ENCODE measurements at places on chromosomes 3 and 15.

GRCh38 chr3:5013021-5013906 lies 34.0 kb downstream of the BHLHE40 start:
- DNase-seq = no peak

- DNase-seq = no peak
Observed at GRCh38 chr3:72798552-72799195, 49.6 kb downstream of the SHQ1 start.

DNA sequence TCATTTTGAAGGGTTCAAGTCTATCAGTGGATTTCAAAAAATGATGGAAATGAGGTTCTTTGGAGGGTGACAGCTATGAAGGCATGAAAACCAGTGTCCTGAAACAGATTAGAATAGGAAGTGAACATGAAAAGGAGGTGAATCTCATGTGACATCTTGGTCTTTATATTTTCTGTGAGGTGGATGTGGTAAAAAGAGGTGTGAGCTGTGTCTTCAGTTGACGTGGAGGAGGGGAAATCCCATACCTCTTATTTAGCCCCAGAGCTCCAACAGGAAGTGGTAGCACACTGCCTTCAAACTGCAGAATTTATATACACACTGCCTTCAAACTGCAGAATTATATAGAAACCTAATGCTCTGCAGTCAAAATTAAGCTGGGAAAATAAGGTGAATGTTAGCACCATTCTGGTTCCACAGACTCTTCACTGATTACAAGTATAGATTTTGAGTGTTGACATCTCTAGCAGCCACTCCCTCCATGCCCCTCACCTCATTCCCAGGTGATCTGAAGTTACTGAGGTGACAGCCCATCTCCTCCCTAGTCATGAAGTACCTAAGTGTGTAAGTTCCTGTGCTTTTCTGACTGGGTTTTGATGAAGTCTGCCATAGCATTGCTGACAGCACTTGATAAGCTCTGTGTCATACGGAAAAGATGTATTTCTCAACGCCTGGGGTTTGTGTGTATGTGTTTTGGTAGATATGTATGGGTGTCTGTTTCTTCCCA lies 2.7 kb downstream of the RAB8B start:
- no peak for DNase-seq

DNA sequence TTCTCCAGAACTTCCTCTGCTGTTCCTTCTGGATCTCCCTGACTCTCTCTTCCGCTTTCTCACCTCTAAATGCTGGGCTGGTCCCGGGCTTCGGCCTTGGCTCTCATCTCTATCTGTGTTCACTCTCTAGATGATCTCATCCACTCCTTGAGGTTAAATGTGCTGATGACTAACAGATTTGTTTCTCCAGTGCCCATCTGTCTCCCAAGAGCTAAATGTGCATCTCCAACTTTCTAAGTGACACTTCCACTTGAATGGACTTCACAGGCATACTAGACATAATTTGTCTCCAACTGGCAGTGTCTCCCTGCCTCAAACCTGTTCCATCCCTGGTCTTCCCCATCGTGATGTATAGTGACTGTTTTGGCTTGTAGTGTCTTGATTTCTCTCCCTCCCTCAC lies 95.3 kb downstream of the ITPR1 start:
- no peak for DNase-seq

All from NCI-H1092 treated with DMSO at 0.1 percent for 48 hours (cell line).